ENCODE measurements at places on chromosomes 4 and X.

DNA sequence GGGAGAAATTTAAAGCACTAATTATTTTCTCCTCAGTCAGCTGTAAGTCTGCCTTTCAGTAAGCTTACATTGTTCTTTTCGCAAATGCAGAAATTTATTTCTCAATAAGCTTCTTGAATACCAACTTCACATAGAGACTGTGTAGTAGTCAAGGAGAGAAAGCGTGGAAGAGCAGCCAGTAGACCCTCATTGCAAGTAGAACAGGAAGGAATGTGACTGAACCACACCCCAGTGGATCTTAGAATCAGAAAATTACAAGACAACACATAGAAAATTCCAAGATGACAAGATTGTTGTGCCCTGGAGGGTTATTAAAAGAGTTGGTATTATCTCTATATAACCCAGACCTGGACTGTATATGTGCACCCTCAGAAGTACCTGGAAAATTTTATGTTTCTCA is 216.9 kb downstream of the RELL1 start:
- no peaks in the 10 kb centered on the region for H3K36me3 ChIP-seq
- H3K4me3 ChIP-seq, result no peak overlapping the region
- H3K27me3 ChIP-seq, result no peaks in the 10 kb centered on the region
- H3K27ac ChIP-seq, result no peak overlapping the region
- H3K4me1 ChIP-seq, result no peaks in the 10 kb centered on the region
- DNase-seq, result no peak

- H3K27me3 ChIP-seq, result peaks cover 1% of the 10 kb centered on the region
- DNase-seq, result no peak
- no peaks in the 10 kb centered on the region for H3K4me1 ChIP-seq
- no peak overlapping the region for H3K4me3 ChIP-seq
- no peaks in the 10 kb centered on the region for H3K36me3 ChIP-seq
These were observed 521.5 kb downstream of the GRID2 start for GRCh38 chr4:92825256-92825655.

- peaks cover 16% of the 10 kb centered on the region for H3K36me3 ChIP-seq
- no peak for DNase-seq
- H3K27ac ChIP-seq, result no peak overlapping the region
- peak overlapping the region; percentile 27 for H3K4me3 ChIP-seq
- peaks cover 7% of the 10 kb centered on the region for H3K27me3 ChIP-seq
These were observed 46.1 kb downstream of the KLF3 start for GRCh38 chr4:38710053-38710452.

- no peak overlapping the region for H3K27ac ChIP-seq
- H3K36me3 ChIP-seq, result no peaks in the 10 kb centered on the region
- H3K4me1 ChIP-seq, result no peaks in the 10 kb centered on the region
- H3K27me3 ChIP-seq, result peaks cover 11% of the 10 kb centered on the region
- H3K4me3 ChIP-seq, result no peak overlapping the region
- no peak for DNase-seq
These were observed 8.0 kb upstream of the NAT8L start for GRCh38 chr4:2051086-2051485.

- H3K27me3 ChIP-seq, result no peaks in the 10 kb centered on the region
- peaks cover 23% of the 10 kb centered on the region for H3K36me3 ChIP-seq
- DNase-seq, result no peak
These were observed 52.1 kb downstream of the SEL1L3 start for GRCh38 chr4:25810461-25811373.

GRCh38 chr4:17115583-17115982 is 217.1 kb upstream of the LDB2 start:
- H3K27me3 ChIP-seq, result peaks cover 3% of the 10 kb centered on the region
- no peaks in the 10 kb centered on the region for H3K4me1 ChIP-seq
- H3K36me3 ChIP-seq, result no peaks in the 10 kb centered on the region
- no peak overlapping the region for H3K4me3 ChIP-seq
- no peak overlapping the region for H3K27ac ChIP-seq

- no peaks in the 10 kb centered on the region for H3K27me3 ChIP-seq
- DNase-seq, result no peak
- no peak overlapping the region for H3K4me3 ChIP-seq
- H3K27ac ChIP-seq, result no peak overlapping the region
- no peaks in the 10 kb centered on the region for H3K36me3 ChIP-seq
These were observed 14.8 kb downstream of the PJA1 start for GRCh38 chrX:69150281-69150960.

DNA sequence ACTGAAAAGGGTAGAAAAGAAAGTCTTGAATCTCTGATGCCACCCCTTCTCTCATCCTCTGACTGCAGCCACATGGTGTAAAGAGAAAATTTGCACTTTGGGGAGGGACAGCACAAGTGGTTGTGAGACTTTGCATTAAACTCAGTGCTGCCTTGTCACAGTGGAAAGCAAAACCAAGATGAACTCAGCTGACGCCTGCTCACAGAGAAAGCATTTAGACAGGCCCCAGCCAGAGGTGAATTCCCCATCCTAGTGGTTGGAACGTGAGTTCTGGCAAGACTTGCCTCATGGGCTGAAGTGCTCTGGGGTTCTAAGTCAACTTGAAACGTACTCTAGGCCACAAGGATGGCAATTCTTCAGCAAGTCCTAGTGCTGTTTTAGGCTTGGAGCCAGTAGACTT is 1101.4 kb downstream of the ADGRL3 start:
- H3K27ac ChIP-seq, result no peak overlapping the region
- no peaks in the 10 kb centered on the region for H3K36me3 ChIP-seq
- no peak for DNase-seq
- H3K4me1 ChIP-seq, result peaks cover 3% of the 10 kb centered on the region

- no peak for DNase-seq
- peak overlapping the region; percentile 85 for H3K27ac ChIP-seq
- no peaks in the 10 kb centered on the region for H3K36me3 ChIP-seq
These were observed 482 bp upstream of the MBTPS2 start for GRCh38 chrX:21838937-21839333.

- no peak overlapping the region for H3K4me3 ChIP-seq
- no peak for DNase-seq
- no peak overlapping the region for H3K27ac ChIP-seq
- H3K27me3 ChIP-seq, result peaks cover 3% of the 10 kb centered on the region
- H3K36me3 ChIP-seq, result no peaks in the 10 kb centered on the region
These were observed 44.1 kb upstream of the PRKX start for GRCh38 chrX:3757510-3758025.

GRCh38 chr4:137663251-137664045 is 131.2 kb upstream of the PCDH18 start:
- H3K36me3 ChIP-seq, result no peaks in the 10 kb centered on the region
- no peaks in the 10 kb centered on the region for H3K27me3 ChIP-seq
- DNase-seq, result no peak
- no peak overlapping the region for H3K4me3 ChIP-seq

- H3K4me3 ChIP-seq, result no peak overlapping the region
- no peak overlapping the region for H3K27ac ChIP-seq
- H3K27me3 ChIP-seq, result no peaks in the 10 kb centered on the region
- DNase-seq, result no peak
- H3K4me1 ChIP-seq, result no peaks in the 10 kb centered on the region
- H3K36me3 ChIP-seq, result no peaks in the 10 kb centered on the region
These were observed 2293.1 kb downstream of the PCDH7 start for GRCh38 chr4:33013282-33013681.

DNA sequence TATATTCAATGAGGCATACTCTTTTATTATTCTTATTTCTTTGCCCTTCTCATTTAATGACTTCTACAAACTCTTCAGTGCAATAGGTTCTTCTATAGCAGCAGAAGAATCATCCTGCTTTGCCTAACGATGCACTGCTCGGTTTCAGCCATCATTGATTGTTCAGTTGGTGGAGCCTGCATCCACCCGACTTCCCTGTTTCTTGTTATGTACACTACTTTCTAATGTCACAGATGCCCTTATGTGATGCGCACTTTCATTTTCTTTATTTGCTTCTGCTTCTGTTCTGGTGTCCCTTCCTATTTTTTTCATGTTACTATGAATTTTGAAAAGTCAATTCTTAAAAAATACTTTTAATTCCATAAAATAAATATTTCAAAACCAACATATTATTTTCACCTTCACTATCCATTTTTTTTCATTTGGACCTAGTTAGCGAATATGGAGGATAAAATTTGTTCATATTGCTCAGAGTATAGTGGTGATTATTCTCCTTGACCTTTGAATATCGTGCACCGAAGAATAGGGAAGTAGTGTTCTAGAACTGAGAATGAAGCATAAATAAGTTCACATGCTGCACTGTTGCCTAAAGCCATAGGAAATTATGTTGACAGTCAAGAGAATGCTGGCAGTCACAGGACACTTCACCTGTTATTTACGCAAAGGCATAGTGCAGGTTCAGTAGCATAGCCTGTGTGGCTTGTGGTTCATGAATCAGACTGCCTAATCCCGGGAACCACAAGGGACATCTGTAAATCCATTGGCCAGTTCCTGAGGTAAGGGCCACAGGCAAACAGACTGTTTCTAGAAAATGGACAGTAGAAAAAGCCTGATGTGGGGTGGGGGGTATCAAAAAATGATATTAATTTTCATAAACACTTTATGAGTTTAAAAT is 21.3 kb upstream of the SFRP2 start:
- H3K4me1 ChIP-seq, result peaks cover 28% of the 10 kb centered on the region
- H3K4me3 ChIP-seq, result peak overlapping the region; percentile 43
- no peak overlapping the region for H3K27ac ChIP-seq
- peaks cover 11% of the 10 kb centered on the region for H3K27me3 ChIP-seq

- H3K27ac ChIP-seq, result no peak overlapping the region
- H3K36me3 ChIP-seq, result no peaks in the 10 kb centered on the region
- peaks cover 5% of the 10 kb centered on the region for H3K27me3 ChIP-seq
- DNase-seq, result no peak
These were observed 106.6 kb upstream of the WDR44 start for GRCh38 chrX:118239178-118239870.

DNA sequence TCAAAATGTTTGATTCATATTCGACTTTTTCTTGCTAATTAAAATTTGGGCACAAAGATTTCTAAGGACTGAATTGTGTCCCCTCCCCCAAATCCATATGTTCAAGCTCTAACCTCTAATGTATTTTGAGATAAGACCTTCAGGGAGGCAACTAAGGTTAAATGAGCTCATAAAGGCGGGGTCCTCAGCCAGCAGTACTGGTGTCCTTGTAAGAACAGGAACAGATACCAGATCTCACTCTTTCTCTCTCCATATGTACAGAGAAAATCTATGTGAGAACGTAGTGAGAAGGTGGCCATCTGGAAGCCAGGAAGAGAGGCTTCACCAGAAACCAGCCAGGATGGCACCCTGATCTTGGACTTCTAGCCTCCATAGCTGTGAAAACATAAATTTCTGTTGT is 116.9 kb downstream of the VEGFC start:
- DNase-seq, result no peak
- H3K27me3 ChIP-seq, result no peaks in the 10 kb centered on the region
- H3K4me3 ChIP-seq, result no peak overlapping the region
- no peaks in the 10 kb centered on the region for H3K36me3 ChIP-seq

- H3K27me3 ChIP-seq, result peaks cover 10% of the 10 kb centered on the region
- no peaks in the 10 kb centered on the region for H3K4me1 ChIP-seq
- H3K27ac ChIP-seq, result no peak overlapping the region
- H3K36me3 ChIP-seq, result no peaks in the 10 kb centered on the region
- no peak for DNase-seq
- no peak overlapping the region for H3K4me3 ChIP-seq
These were observed 220.7 kb downstream of the ANTXR2 start for GRCh38 chr4:79852305-79852730.

DNA sequence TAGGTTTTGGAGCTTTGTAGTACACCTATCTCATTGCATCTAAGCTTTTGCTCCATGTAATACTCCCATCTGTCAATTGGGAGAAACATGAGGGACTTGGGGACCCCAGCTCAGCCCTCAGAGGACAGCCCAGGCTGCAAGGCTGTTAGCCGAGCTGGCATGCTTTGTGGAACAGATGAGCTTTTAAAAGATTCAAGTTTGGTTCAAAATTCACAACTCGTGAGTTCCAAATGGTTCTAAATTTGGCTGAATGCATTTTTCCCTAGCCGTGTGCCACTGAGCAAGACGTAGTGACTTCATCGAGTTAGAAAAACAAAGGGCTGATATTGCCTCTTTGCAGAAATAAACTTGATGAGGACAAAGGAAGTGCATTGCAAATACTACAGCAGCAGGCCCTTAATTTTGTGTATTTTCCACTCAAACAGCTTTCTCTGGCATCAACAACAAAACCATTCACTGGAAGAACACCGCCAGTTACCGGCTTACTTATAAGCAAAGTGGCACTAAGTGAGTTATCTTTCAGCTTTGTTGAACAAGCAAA is 165.0 kb upstream of the HS3ST1 start:
- no peak overlapping the region for H3K27ac ChIP-seq
- DNase-seq, result no peak
- no peaks in the 10 kb centered on the region for H3K27me3 ChIP-seq

DNA sequence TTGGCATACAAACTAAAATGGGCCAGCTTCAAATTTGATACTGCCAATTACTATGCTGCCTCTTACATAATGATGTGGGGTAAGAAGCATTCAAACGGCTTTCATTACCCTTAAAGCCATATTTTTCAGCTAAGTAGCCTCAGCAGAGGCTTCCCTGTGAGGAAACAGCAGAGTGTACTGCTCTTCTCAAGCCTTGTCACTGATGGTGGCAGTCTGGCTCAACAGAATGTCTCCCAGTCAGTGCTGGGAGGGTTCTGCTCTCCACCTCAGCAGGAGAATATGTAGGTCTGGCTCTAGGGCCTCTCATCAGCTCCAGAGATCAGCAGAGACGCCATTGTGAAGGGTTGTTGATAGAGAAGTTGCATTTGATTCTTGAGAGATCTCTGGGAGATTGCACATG is 44.6 kb upstream of the MBNL3 start:
- no peaks in the 10 kb centered on the region for H3K27me3 ChIP-seq
- no peak overlapping the region for H3K4me3 ChIP-seq
- DNase-seq, result no peak
- peaks cover 5% of the 10 kb centered on the region for H3K4me1 ChIP-seq

DNA sequence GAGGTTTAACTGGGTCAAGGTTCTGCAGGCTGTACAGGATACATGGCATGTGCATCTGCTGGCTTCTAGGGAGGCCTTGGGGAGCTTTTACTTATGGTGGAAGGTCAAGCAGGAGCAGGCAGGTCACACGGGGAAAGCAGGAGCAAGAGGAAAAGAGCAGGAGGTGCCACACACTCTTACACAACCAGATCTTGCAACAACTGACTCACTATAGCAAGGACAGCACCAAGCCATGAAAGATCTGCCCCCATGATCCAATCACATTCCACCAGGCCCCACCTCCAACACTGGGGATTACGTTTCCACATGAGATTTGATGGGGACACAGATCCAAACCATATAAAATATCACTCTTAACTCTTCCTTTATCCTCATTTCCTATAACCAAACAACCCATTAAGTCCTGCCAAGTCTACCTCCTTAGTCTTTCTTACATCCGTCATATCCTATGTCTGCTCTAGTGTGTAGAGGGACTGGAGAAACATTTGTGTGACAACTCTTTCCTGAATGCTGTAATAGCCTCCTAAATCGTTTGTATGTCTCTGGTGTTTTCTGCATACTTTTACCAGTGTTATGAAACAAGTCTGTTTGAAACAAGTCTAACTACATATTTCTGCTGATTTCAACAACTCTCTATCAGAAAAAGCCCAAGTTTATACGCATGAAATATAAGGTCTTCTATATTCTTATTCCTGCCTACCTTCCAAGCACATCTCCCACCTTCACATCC is 8.3 kb upstream of the RAP2C start:
- DNase-seq, result no peak
- no peak overlapping the region for H3K4me3 ChIP-seq
- H3K27ac ChIP-seq, result no peak overlapping the region
- H3K27me3 ChIP-seq, result peaks cover 4% of the 10 kb centered on the region
